ENCODE measurements at places on chromosomes 16 and 17.

- DNase-seq = no peak
Observed at GRCh38 chr16:70664325-70665112, 18.2 kb downstream of the IL34 start.

DNA sequence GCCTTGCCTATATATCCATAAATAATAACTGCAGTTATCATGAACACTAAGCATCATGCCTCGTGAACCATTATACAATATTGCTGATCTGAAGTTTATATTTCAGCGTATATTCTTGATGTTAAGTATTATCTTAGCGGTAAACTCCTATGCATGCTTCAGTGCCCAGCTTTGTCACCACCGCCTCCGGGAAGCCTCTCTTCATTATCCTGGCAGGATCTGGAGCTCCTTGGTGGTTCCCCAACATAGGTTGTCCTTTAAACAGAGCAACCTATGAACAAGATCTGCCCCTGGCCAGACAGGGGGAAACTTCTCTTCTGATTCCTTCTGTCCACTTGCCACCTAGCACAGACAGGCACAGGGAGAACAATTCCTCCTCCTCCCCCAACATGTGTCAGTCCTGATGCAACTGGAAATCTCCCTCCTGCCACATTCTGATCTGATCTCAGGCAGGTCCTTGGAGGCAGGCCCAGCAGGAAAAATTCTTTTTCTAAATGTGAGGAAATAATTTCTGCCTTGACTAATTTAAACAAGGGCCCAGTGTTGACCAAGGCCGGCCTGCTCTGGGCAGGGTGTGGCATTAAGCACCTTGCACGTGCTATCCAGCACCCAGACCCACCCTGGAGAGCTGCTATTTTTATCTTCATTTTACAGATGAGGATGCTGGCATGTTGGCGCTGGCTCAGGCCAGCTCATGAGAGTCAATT lies 22.4 kb downstream of the SPNS2 start:
- peak; percentile 90 for DNase-seq

DNA sequence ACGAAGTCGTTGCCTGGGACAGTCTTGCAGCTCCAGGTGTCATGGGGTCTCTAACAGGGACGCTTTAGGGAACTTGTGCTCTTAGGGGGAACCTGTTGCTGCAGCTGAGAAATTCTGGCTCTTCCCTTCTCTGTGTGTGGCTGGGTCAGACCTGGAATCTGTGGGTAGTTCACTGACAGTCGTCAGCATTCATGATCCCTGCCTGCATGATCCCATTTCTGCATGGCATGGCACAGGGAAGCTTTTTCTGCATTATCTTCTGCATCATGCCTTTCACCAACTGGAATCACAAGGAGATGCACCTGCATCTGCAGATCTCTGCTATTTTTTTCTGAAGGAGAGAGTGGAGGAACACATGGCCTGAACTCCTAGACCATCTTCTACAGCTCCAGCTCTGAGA lies 85.6 kb downstream of the SOX9 start:
- no peak for DNase-seq

DNA sequence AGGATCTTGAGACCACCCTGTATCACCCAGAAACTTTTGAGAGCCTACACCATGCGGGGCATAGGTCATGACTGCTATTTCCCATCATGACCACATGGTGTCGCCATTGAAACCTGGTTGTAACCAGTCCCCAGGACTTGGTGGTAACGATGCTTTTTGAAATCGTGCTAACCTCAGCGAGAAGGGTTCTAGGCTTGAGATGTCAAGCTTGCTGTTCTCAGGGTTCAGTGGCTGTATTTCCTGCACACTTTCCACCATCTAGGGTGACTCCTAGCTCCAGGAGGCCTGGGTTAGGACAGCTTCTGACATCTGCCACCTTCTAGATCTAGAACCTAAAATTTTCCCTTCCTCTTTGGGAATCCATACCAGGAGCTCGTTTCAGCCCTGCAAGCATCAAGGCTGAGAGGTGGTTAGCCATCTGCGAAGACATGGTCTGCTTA lies 13.0 kb upstream of the SPNS3 start:
- DNase-seq = peak; percentile 79

GRCh38 chr16:67396159-67397035 lies 3.1 kb upstream of the TPPP3 start:
- DNase-seq = peak; percentile 87

GRCh38 chr17:70865993-70866804 lies 696.9 kb downstream of the KCNJ2 start:
- no peak for DNase-seq

DNA sequence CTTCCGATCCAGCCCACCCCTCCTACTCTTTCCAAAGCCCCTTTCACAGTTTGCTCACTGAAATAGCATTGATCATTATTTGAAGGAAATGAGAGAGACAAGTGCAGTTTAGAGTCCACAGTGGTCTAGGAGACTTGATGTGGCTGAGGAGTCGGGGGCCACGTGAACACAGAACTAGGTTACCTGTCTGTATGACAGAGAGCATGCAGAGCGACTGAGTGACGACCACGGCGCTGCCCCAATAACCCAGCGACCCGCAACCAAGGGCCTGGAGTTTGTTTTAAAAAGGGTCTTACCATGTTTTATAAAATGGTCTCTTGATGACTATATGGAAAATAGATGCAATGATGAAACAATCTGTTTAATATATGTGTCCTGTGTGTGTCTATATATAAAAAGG lies 39.5 kb downstream of the NDEL1 start:
- no peak for DNase-seq

DNA sequence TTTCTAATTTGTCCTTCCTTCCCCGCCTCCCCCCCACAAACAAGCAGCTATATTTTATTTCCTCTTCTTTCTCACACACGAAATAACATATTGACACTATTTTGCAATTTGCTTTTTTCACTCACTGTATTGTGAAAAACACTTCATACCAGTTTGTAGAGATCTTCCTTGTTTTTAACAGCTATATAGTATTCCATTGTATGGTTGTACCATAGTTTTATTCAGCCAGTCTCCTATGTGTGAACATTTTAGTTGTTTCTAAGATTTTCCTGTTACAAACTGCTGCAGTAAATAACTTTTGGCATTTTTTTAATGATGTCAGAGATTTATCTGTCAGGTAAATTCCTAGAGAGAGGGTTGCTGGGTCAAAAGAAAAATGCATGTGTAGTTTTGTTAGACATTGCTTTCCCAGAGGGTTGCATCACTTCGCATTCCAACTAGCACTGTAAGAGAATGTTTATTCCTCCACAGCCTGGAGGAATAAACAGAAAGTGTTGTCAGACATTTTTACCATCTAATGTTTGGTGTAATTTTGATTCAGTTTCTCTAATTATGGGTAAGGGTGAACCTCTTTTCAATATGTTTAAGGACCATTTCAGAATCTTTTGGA lies 101.2 kb downstream of the MRTFB start:
- peak; percentile 91 for DNase-seq

GRCh38 chr17:68238164-68238870 lies 9.5 kb upstream of the AMZ2 start:
- DNase-seq = no peak

DNA sequence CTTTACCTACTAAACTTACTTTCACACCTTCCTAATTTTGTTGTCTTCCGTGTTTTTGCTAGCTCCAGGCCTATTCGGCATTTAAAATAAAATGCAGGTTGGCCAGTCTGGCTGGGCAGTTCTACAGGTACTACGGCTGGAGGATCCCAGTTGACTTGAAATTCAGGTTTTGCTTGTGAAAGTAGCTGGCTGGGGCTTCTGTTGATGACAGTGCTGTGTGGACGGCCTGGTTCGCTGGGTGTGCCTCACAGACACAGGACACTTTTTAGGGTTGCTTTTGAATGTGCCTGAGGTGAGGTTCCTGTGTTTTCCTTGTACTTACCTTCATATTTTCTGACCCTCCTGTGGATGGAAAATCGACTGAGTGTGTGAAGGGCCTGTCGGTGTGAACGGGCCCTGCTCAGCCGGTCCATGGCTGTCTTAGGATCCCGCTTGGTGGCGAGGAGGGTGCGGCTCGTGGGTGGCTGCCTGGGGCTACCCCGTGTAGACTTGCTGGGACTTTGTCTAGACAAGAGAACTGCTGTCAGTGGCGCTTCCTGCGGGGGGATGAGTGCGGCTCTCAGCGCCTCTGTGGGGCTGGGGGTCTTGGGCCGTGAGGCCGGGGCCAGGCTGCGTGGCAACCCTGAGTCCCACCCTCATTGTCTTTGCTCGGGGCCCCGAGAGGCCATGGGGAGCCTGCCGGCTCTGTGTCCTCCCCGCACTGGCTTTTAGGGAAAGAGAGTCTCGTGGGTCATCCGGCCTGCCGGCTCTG lies 18.7 kb upstream of the ZNF750 start:
- peak; percentile 97 for DNase-seq

DNA sequence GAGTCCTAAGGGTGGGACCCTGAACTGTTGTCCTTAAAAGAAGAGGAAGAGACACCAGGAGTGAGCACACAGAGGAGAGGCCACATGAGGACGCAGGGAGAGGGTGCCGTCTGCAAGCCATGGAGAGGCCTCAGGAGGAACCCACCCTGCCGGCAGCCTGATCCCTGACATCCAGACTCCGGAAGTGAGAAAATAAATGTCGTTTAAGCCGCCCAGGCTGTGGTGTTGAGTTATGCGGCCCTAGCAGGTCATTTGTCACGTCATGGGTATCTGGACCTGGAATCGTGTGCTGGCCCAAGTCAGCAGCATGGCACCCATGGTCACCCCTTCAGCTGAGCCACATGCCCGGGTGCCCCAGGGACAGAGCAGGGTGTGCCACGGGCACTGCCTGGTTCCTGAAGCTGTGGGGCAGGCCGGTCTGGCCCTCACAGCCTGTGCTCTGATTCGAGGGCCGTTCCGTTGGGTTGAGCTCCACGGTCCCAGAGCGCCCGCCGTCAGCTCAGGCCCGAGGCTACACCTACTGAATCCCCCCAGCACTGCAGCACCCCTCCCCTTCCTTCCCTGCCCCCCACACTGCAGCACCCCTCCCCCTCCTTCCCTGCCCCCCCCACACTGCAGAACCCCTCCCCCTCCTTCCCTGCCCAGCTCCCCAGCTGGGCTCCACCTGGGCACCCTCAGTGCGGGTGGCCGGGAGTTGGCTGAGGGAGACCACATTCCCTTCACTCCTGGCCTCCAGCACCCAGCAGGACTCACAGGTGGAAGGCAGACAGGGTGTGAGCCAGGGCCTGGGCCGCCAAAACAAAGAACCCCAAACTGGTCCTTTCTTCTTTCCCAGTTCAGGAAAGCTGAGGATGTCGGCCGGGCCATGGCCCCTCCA lies 2.7 kb upstream of the CCDC57 start:
- no peak for DNase-seq

DNA sequence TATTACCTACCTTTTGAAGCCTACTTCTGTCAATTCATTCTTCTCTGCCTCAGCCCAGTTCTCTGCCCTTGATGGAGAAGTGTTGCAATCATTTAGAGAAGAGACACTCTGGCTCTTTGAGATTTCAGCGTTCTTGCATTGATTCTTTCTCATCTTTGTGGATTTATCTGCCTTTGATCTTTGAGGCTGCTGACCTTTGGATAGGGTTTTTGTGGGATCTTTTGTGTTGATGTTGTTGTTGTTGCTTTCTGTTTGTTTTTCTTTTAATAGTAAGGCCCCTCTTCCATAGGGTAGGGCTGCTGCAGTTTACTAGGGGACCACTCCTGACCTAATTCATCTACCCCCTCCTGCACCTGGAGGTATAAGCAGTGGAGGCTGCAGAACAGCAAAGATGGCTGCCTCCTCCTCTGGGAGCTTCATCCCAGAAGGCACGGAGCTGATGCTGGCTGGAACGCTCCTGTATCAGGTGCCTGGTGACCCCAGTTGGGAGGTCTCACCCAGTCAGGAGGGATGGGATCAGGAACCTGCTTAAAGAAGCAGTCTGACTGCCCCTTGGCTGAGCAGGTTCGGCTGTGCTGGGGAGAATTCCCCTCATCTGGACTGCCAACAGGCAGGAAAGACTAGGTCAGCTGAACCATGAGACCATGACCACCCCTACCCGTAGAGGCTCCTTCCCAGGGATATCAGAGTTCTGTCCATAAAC lies 28.0 kb downstream of the NFATC3 start:
- DNase-seq = no peak

- DNase-seq = peak; percentile 38
Observed at GRCh38 chr16:10949424-10949970, 5.1 kb downstream of the CLEC16A start.

- DNase-seq = peak; percentile 84
Observed at GRCh38 chr16:84247844-84248243, 8.0 kb upstream of the KCNG4 start.

DNA sequence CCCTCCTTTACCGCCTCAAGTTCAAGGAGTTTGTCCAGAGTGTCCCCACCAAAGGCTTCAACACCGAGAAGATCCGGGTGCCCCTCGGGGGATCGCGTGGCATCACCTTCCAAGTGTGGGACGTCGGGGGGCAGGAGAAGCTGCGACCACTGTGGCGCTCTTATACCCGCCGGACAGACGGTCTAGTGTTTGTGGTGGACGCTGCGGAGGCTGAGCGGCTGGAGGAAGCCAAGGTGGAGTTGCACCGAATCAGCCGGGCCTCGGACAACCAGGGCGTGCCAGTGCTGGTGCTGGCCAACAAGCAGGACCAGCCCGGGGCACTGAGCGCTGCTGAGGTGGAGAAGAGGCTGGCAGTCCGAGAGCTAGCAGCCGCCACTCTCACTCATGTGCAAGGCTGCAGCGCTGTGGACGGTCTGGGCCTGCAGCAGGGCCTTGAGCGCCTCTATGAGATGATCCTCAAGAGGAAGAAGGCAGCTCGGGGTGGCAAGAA lies 1.1 kb downstream of the ARL4D start:
- DNase-seq = peak; percentile 37

DNA sequence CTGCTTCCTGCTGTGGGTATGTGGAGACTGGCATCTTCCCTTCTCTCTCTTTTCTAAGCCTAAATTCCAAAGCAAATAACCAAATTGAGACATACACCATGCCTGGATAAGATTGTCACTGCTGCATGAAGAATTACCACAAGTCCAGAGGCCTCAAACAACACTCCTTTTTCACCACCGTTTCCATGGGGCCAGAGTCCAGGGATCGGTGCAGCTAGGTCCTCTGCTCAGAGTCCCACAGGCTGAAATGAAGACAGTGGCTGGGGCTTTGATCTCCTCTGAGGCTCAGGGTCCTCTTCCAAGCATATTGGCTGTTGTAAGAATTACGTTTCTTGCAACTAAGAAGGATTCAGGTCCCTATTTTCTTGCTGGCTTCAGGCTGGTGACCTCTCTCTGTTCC lies 130.4 kb downstream of the SLC39A11 start:
- DNase-seq = no peak

GRCh38 chr16:67841198-67841815 lies 813 bp upstream of the THAP11 start:
- DNase-seq = no peak

- no peak for DNase-seq
Observed at GRCh38 chr16:28981517-28981916, 3.3 kb upstream of the LAT start.

GRCh38 chr16:5580296-5580695 lies 482.7 kb upstream of the EEF2KMT start:
- no peak for DNase-seq
